Stimulated activated memory B cell treated with anti-CD40 and anti-IgM and Interleukin-4, amounts not matched to agents 10 μg/mL and 1 μg/mL and 100 μg/mL, for 72 hours (primary cell): ENCODE measurements at places on chromosomes 11 and 22.

GRCh38 chr11:124543145-124543544 lies 309 bp downstream of the OR8B12 start:
- ATAC-seq: no peak

- no peak for ATAC-seq
Observed at GRCh38 chr11:10637731-10638151, 55.8 kb downstream of the IRAG1 start.

- peak; percentile 98 for ATAC-seq
Observed at GRCh38 chr22:22410121-22410520, 98.4 kb downstream of the ZNF280B start.

GRCh38 chr22:27107824-27108223 lies 450.4 kb downstream of the MIAT start:
- no peak for ATAC-seq

DNA sequence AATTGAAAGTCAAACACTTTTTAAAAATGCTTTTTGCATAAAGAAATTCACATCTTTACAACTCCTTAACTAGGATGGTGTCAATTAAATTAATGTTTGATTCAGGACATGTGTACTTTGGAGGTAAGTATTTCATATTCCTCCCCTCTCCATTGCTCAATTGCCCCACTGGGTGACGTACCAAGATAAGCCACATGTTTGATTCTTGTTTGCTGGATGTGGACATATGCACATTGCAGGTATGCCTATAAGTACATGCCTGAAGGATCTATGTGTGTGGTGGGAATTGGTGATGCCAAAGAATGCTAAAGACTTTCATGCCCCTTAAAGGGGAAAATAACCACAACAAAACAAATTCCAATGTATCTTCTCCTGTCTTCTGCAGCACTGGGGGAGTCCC lies 5.8 kb downstream of the CD44 start:
- no peak for ATAC-seq

- no peak for ATAC-seq
Observed at GRCh38 chr22:28647216-28647615, 32.4 kb downstream of the TTC28 start.

GRCh38 chr22:29310065-29310862 lies 3.8 kb downstream of the GAS2L1 start:
- ATAC-seq: peak; percentile 14
